Heart right ventricle (tissue), 16 donors: ENCODE measurements at places on chromosomes 2 and 18. TPM values are rescaled to one million over a fixed set of nuclear protein-coding genes. Genes with fewer than 3 reads are reported as not detected.

GRCh38 chr2:162710287-162710890 lies 128.2 kb downstream of the KCNH7 start:
- no peak for DNase-seq

GRCh38 chr2:237341872-237342271 lies 72.1 kb downstream of the COL6A3 start:
- no peak for DNase-seq

GRCh38 chr2:133843091-133843490 lies 274.8 kb upstream of the NCKAP5 start:
- DNase-seq, result no peak

- no peak for DNase-seq
Measured at GRCh38 chr2:65791404-65791975, 359.1 kb upstream of the SPRED2 start.

DNA sequence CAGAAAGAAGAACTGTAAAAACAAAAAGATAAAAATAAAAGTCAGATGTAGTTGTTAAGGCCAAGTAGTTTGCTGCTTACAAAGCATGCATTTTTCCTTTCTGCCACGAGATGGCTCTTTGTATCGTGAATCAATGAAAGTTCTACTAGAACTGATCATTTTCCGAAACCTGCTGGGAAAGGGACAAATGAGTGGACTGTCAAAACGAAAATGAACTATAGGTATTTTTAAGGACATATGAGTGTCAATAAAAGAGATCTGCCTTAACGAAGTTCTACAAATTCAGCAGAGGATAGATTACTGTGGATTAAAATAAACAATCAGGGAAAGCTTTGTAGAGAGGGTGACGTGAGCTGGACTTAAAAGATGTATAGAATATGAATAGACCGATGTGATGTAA lies 15.0 kb upstream of the ELOA2 start:
- DNase-seq, result no peak

DNA sequence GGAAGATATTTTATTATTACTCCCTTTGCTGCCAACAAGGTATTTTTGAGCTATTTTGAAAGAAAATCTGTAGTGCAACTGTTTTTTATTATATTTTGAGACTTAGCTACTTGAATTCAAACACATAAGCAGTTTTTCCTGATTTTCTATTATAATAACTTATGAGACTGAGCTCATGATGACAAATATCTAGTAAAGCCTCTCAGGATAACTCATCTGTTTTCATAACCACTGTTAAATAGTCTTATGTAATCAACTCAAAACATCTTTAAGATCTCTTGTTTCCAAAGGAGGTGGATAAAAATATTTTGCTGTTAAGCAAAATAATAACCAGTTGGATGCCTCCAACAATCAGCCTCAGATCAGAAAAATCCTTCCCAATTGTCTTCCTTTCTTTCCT lies 21.9 kb upstream of the PPP1CB start:
- no peak for DNase-seq

GRCh38 chr2:85867556-85868292 lies 21.1 kb downstream of the ST3GAL5 start:
- DNase-seq, result no peak

- no peak for DNase-seq
Measured at GRCh38 chr2:205769495-205769850, 87.2 kb downstream of the NRP2 start.

- DNase-seq, result no peak
Measured at GRCh38 chr2:198706476-198707082, 751.2 kb downstream of the SATB2 start.

DNA sequence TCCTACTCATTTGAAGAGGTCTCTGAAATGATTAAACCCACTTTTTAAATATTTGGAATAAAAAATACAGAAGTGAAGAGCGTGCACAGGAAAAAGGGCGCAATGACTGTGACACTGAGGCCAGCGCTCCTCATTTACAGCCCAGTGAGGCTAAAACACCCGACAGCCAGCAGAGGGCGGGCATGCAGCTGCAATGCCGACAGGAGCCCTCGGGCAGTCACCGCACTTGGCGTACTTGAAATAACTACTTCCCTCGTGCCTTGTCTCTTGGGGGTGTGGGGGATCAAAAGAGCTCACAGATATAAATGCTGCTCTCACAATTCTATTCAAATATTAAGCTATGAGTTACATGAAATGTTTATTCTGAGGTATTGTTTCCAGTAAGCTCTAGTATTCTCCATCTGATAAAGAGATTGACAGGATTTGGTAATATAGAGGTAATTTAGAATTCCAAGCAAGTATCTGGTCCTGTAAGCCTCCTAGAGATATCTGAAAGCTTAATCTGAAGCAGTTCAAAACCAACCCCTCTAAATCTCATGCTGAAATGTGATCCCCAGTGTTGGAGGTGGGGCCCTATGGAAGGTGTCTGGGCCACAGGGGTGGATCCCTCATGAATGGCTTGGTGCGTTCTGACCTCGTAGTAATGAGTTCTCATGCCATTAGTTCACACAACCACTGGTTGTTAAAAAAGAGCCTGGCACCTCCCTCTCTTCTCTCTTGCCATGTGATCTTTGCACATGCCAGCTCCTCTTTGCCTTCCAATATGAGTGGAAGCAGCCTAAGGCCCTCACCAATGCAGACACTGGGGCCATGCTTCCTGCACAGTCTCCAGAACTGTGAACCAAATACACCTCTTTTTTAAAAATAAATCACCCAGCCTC lies 93.6 kb downstream of the ZAP70 start:
- peak; percentile 87 for DNase-seq

DNA sequence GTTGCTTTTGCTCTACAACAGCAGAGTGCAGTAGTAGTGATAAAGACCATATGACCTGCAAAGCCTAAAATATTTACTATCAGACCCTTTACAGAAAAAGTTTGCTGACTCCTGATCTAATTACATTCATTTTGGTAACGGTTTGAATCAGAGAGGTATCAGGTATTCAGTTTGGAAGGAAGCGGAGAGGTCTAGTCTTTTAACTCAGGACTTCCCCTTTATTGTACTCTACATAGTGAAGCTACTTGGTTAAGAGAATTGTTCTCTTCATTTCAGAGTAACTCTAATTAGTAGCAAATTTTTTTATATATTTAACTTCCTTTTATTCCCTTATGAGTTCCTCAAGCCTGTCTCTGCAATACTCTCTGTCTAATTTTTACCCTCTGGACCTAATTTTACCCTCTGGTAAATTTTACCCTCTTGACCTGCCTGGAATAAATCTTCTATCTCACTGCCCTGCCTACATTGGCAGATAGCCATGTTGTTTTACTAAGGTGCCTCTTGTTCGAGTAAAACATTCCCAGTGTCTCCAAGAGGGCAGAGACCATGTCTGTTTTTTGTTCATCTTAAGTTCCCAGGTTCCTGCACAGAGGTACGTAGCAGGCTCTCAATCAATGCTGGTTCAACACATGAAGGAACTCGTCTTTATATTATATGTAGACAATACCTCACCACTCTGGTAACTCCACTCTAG lies 170.6 kb downstream of the DNAH6 start:
- DNase-seq, result no peak

GRCh38 chr2:160752475-160753330 lies 259.1 kb upstream of the RBMS1 start:
- no peak for DNase-seq

GRCh38 chr2:96176661-96177060 lies 31.4 kb upstream of the DUSP2 start:
- no peak for DNase-seq

DNA sequence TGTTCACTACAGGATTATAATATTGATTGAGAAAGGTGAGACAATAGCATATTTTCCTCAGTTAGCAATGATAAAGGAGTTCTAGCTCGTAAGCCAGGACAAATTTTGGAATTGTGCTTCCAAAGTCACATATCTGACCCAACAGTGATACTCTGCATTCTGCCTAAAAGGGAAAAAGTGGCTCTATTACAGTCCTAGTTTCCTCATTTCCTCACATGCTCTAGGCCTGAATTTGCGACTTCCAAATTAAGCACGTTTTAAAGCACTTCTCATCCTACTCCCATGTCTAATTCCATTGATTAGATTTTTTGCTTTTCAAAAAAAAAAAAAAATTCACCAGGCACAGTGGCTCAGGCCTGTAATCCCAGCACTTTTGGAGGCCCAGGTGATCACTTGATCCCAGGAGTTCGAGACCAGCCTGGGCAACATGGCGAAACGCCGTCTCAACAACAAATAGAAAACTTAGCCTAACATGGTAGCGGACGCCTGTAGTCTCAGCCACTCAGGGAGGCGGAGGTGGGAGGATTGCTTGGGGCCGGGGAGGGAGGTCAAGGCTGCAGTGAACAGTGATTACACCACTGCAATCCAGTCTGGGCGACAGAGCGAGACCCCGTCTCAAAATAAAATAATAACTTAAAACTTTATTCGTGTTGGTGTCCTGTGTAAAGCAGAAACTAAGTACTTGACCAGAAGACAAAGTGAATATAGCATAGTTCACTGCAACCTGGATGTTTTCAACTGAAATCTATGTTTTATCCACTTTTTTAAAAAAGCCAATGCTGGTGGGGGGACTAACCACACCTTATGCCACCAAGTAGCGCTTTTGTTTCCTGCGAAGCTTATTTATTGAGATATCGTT lies 1.5 kb downstream of the ESCO1 start:
- DNase-seq, result no peak

DNA sequence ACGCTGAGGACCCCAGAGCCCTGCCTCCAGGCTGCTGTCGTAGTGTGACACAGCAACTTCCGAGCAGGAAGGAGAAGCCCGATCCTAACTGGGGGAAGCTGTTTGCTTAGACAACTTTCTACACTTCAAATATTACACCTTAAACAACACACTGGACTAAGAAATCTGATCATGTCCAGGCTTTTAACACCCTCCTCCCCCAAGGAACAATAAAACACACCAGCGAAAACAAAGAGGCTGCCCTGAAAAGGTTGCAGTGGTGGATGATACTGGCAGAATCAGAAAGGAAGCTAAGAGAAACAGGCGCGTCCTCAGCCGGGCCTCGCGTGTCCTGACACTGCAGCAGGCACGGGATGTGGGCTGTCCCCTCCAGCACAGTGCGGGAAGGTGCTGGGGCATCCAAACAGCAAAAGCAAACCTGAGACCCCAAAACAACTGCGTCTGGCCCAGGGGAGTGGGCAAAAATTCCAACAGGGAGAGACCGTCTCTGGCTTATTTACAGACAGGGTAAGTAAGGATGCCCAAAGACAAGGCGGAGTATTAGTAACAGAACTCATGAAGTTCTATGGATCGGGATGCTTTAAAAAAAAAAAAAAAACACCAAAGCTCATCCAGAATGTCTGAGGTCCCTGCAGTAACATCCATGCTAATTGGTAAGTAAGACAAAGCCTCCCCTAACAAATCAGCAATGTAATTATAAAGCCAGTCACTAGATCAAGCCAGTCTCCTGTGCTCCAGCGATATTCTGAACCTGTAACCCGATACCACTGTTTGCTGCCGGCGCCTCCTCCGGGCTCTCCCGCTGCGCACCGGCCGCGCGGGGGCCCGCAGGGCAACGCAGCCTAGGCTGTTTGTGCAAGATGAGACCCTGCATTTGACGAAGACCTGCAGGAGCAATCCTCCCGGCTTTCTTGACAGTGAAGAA lies 9.0 kb downstream of the SERTAD2 start:
- DNase-seq, result peak; percentile 76

- DNase-seq, result no peak
Measured at GRCh38 chr2:191126386-191127085, 24.3 kb downstream of the STAT4 start.

- no peak for DNase-seq
Measured at GRCh38 chr2:76247006-76247405, 536.3 kb upstream of the GCFC2 start.

DNA sequence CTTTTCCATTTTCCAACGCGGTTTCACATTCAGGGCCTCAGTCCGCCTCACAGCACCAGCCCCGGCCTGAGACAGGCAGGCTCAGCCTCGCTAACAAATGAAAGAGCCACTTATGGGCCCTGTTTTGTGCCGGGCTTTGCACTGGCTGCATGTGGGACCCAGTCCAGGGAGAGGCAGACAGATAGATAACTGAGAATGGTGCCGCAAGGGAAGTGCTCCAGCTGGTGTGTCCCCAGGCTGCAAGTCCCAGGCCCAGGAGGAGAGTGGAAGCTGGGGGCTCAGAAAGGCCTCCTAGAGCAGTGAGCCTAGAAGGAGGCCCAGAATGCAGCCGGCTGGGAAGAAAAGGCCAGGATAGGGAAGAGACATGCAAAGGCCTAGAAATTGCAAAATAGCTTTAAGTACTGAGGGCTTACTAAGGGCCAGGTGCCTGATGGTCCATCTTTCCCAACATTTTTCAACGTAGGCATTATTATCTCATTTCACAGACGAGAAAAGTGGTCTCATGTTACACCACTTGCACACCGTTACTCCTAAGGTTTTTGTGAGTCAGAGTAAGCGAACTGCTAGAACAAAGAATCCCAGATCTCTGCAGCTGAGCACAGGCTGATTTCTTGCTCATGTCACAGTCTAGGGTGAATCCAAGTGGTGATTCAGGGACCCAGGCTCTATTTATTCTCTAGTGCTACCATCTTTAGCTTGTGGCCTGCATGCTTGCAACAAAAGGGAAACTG lies 26.0 kb downstream of the ADRA2B start:
- DNase-seq, result no peak

GRCh38 chr18:9364242-9364641 lies 29.7 kb downstream of the TWSG1 start:
- DNase-seq, result no peak

DNA sequence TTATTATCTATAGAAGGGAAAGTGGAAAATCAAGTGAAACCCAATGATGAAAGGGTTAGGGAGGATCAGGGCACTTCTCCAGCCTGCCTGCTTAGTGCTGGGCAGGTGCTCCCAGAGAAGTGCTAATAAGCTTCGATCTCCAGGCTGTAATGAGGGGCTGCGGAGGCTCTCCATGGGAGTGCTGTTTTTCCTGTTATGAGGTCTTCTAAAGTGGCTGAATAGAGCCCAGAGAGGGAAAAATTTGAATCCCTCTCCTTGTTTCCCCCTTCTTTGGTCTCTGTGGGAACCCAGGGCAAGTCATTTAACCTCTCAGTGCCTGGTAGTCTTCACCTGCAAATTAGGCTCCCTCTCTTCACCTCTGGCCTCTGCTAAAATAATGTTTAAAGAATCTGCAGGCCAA lies 351.7 kb upstream of the DCC start:
- DNase-seq, result no peak

Gene METTL4
- total RNA-seq, result 3.9 TPM

Gene CFC1
- not detected for total RNA-seq

Gene POTEE
- not detected for total RNA-seq

Gene UNC80
- 0.42 TPM for total RNA-seq

Gene XRCC5
- total RNA-seq, result 144 TPM

Gene GPAT2
- total RNA-seq, result 3.3 TPM

Gene NEB
- total RNA-seq, result 9.4 TPM

Gene CFAP65
- total RNA-seq, result not detected

Gene EHD3
- 28.4 TPM for total RNA-seq

Gene UGT1A4
- not detected for total RNA-seq

Gene ZNF397
- 15.0 TPM for total RNA-seq

Gene CCDC102B
- 3.1 TPM for total RNA-seq

Gene TCF23
- 0.09 TPM for total RNA-seq

Gene TNS1
- total RNA-seq, result 742 TPM
